ENCODE measurements at places on chromosomes 12 and 14.
A peak's percentile ranks its signal among the peaks of the same experiment; 100 is the strongest.

GRCh38 chr12:6193853-6194815 is 6.1 kb upstream of the CD9 start:
- no peak for DNase-seq

- DNase-seq, result no peak
Measured at GRCh38 chr14:89025561-89026236, 201.2 kb downstream of the TTC8 start.

GRCh38 chr12:117234441-117234840 is 44.2 kb upstream of the FBXO21 start:
- DNase-seq, result no peak

- no peak for DNase-seq
Measured at GRCh38 chr12:55636853-55637252, at the start of gene OR10P1. Gene OR10P1 (plus strand): TSS chr12:55636892. CDS start chr12:55636892, 0 bp downstream.

- DNase-seq, result no peak
Measured at GRCh38 chr12:76462668-76463224, 96.8 kb downstream of the OSBPL8 start.

GRCh38 chr14:90956273-90956672 is 104.2 kb downstream of the RPS6KA5 start:
- DNase-seq, result no peak

DNA sequence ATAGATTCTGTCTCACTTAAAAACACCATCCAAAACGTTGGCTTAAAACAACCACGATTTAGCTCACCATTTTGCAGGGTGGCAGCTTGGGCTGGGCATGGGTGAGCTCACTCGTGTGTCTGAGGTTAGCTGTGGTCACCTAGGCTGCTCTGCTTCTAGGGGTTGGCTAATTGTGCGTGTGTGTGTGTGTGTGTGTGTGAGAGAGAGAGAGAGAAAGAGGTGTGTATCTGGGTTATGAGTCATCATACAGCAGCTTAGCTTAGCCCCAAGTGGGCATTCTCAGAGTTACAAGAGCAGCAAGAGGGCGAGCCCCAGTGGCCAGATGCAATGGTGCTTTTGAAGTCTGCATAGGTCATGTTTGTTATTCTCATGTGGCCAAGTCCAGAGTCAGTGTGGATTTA is 6.0 kb downstream of the FBXW8 start:
- peak; percentile 5 for DNase-seq

GRCh38 chr12:103547929-103548328 is 39.1 kb upstream of the STAB2 start:
- no peak for DNase-seq

- DNase-seq, result no peak
Measured at GRCh38 chr14:24207104-24207551, 1.6 kb downstream of the TSSK4 start.

DNA sequence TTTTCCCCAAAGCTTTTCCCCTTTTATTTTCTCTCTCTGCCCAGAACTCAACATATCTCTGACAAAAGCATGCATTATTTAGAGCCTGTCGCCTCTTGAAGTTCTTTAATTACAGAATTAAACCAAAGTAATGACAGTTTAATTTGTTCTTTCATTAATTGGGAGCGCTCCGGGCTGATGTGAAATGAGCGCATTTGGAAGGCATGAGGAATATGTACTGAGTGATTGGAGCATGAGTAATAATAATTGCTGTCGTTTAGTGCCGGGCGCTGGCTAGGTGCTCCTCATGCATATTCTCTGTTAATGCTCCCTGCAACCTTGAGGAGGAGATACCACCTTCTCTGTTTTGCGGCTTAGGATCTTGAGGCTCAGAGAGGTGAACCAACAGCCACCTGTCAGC is 120.5 kb downstream of the SLC25A47 start:
- no peak for DNase-seq

GRCh38 chr14:100470523-100470897 is 116.7 kb downstream of the BEGAIN start:
- DNase-seq, result no peak

- DNase-seq, result no peak
Measured at GRCh38 chr12:38886064-38886463, 19.3 kb downstream of the CPNE8 start.

- DNase-seq, result peak; percentile 88
Measured at GRCh38 chr14:74608959-74609611, 3.0 kb downstream of the LTBP2 start.

DNA sequence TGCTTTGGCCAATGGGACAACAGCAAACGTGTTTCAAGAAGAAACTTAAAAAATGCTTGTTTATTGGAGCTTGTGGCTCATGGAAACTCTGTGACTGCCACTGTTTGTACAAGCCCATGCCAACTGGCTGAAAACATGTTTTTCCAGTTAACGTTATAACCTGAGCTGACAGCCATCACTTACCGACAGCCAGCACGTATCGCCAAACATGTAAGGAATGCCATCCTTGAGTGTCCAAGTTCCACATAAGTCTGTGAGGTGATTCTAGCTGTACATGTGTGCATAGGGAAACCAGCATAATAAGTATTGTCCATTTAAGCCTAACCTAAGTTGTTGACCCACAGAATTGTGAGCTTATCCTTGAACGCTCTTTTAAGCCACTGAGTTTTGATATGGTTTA is 596.9 kb downstream of the TRHDE start:
- no peak for DNase-seq

GRCh38 chr14:99569725-99570543 is 34.1 kb downstream of the CCDC85C start:
- no peak for DNase-seq

DNA sequence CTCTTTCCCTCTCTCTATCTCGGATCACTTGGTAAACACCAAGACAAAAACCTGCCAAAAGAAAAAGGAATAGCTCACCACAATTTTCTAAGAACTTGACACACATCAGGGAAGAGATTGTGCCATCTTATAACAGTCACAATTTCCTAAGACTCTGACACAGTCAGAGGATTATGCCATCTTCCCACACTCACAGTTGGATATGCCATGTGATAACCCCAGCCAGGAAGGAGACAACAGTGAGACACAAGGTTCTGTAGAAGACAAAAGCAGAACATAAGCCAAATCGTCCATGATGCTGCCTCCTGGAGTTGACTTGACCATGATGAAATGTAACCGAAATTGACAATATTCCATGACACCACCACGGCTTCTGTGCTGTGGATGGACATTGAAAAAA is 2.8 kb upstream of the CLEC9A start:
- no peak for DNase-seq

DNA sequence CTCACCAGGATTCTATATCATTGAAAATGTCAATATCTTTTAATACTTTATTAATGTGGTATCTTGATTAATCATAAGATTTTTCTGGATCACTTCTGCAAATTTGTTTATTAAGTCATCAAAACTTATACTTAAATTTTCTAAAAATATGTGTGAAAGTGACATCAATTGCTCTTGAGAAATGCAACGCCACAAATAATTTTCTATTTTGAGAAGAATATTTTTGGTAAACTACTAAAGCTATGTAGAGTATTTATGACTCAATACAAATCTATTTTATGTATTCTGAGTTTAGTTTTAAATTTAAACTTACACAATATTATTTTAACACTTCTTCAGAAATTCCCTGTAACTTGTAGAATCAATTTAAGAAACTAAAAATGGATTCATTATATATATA is 263.3 kb downstream of the RASSF9 start:
- no peak for DNase-seq
